Calu3 (cell line): ENCODE measurements at places on chromosomes 2 and 18. TPM values are rescaled to one million over a fixed set of nuclear protein-coding genes. Genes with fewer than 3 reads are reported as not detected.

- no peak for DNase-seq
Observed at GRCh38 chr18:77071061-77071460, 61.5 kb downstream of the MBP start.

DNA sequence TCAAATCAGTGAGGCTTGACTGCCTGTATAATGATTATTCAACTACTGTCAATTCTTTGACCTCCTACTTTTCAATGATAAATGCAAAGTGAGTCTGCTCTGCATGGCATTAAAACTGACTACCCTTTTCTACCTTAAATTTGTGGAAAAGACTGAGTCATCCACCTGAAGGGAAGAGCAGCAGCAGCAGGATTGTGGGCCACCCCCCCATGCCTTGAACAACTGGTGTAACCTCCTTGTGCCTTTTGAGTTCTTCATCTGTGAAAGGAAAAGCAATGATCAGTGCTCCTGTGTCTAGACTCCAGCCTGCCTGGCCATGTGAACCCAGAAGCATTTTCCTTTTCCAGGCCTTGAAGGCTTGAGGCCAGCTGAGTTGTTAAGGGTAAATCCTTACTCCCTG lies 102.9 kb downstream of the OSR1 start:
- DNase-seq = no peak

- no peak for DNase-seq
Observed at GRCh38 chr2:10253596-10254372, 48.9 kb upstream of the HPCAL1 start.

DNA sequence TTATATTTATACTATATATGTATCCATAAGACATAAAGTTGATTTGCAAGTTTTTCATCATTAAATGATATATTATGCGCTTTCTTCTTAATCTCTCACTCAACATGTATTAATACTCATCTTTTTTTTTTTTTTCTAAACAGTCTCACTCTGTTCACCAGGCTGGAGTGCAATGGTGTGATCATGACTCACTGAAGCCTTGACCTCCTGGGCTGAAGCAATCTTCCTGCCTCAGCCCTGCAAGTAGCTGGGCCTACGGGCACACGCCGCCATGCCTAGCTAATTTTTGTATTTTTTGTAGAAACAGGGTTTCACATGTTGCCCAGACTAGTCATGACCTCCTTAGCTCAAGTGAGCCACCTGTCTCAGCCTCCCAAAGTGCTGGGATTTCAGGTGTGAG lies 51.4 kb upstream of the MAP4K3 start:
- peak; percentile 63 for DNase-seq

NCKAP5 gene
- 1.2 and 2.2 TPM in 2 replicates for total RNA-seq

- DNase-seq = no peak
Observed at GRCh38 chr2:182910965-182911364, 44.5 kb upstream of the FRZB start.

- DNase-seq = peak; percentile 36
Observed at GRCh38 chr2:197498937-197499593, 575 bp downstream of the HSPD1 start.

GRCh38 chr2:170723446-170723958 lies 8.4 kb downstream of the SP5 start:
- no peak for DNase-seq

ERICH2 gene
- 1.2 and 2.4 TPM in 2 replicates for total RNA-seq

GRCh38 chr2:206259376-206260187 lies 14.9 kb upstream of the ZDBF2 start:
- no peak for DNase-seq

CSRNP3 gene
- total RNA-seq = 0.86 and 1.8 TPM in 2 replicates

DNA sequence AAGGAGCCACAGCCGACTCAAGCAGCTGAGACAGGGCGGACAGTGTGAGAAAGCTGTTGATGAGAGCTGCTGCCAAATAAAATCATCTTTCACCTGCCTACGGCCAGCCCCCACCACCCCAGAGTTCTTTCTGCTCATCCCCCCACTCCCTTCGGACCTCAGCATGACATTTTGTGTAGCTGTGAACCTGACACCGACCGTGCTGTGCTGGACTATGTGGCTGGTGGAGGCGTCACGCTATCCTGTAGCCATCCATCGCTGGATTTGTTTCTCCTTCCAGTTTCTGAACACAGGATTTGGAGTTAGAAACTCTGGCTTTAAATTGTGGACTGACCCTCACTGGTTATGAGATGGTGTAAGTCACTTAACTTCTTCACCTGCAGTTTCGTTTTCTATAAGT lies 317.3 kb downstream of the DCDC2C start:
- no peak for DNase-seq

- DNase-seq = no peak
Observed at GRCh38 chr2:239508261-239508660, 107.4 kb upstream of the HDAC4 start.

ASB1 gene
- 64.2 and 71.6 TPM in 2 replicates for total RNA-seq

DNA sequence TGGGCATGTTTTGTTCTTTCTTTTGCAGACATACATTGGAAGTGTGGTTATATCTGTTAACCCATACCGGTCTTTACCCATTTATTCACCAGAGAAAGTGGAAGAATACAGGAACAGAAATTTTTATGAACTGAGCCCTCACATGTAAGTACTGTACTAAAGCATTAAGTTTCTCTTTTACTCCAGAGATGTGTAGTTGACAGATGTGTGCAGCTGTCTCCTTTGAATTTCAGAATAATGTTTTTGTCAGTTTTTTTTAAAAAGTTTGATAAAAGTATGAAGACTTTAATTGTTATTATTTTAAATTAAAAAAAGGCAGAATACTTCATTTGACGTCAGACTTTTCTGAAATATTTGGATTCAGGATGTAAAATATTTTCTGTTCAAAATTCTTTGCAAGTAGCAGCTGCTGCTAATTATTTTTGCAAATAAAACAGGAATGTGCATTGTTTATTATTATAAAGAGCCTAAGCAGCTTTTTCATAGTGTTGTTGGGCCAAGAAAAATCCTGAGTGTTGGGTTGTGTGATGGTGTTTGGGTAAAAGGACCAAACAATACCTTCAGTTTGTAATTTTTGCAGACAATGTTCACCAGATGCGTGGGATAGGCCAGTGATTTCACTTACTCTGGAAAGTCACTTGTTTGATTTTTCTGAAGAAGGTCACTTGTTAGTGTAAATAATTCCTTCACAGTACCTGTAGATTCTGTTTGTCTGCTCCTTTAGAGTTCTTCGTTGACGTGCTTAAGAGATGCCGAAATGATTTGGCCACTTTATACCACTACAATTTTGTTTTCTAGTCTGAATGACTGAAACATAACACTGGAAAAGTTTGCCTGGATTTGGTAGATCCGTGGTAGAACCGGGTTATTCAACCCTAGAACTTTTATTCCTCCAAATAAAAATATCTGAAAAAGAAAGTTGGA lies 51.1 kb downstream of the MYO1B start:
- no peak for DNase-seq

TGIF1 gene
- total RNA-seq = 129 and 139 TPM in 2 replicates

LOXL3 gene
- total RNA-seq = 0.93 and 1.2 TPM in 2 replicates

- DNase-seq = no peak
Observed at GRCh38 chr2:217950401-217950871, 52.4 kb downstream of the TNS1 start.

DNA sequence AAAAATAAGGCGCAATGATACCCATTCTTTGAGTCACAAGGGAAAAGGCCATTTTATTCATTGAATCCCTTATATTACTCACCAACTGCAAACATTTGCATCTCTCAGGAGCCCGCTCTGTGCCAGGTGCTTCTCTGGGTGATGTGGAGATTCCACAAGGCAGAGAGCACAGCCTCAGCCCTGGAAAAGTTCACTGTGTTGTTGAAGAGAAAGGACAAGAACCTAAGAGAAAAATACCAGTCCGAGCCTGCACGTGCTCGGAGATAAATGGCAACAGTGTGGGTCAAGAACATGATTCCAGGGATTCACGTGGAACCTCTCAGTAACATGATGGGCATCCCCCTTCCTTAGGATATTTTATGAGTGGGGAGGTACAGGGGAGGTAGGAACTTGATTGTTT lies 11.8 kb downstream of the GNAL start:
- no peak for DNase-seq

GRCh38 chr18:10202845-10203321 lies 251.6 kb upstream of the APCDD1 start:
- DNase-seq = no peak

DNA sequence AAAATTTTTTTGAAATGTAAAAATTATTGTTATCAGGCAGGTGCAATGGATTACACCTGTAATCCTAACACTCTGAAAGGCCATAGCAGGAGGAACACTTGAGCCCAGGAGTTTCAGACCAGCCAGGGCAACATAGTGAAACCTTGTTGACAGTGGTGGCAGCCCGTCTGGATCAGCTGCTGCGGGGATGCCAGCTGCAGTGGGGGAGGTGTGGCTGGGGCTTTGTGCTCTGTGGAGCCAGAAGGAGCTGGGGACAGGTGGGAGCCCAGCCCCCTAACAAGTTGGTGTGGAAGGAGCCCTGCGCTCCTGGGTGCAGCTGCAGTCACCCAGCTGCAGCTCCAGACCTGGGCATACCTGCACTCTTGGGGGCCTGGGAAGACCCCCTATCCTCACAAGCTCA lies 182.4 kb upstream of the MC4R start:
- DNase-seq = no peak

GRCh38 chr18:34131006-34131405 lies 93.7 kb downstream of the NOL4 start:
- no peak for DNase-seq

DNA sequence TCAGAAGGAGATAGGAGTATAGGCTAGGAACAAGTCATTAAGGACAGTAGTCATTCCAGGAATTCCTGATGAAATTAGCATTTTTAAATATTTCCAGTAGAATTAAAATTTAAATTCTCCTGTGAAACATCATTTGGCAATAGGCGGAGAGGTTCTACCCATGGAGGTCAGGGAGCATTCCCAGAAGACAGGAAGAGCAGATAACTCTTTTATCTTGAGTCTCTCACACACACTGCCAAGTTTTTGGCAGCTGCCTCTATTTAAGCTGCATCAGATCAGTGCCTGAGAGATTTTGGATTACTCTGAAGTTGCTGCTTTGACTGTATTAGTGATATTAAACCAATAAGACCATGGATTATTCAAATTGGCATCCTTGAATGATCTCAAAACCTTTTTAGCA lies 714.7 kb downstream of the EPHA4 start:
- DNase-seq = no peak

- DNase-seq = peak; percentile 47
Observed at GRCh38 chr2:26316041-26316440, 29.9 kb upstream of the SELENOI start.

RNF103 gene
- 33.3 and 34.1 TPM in 2 replicates for total RNA-seq

DNA sequence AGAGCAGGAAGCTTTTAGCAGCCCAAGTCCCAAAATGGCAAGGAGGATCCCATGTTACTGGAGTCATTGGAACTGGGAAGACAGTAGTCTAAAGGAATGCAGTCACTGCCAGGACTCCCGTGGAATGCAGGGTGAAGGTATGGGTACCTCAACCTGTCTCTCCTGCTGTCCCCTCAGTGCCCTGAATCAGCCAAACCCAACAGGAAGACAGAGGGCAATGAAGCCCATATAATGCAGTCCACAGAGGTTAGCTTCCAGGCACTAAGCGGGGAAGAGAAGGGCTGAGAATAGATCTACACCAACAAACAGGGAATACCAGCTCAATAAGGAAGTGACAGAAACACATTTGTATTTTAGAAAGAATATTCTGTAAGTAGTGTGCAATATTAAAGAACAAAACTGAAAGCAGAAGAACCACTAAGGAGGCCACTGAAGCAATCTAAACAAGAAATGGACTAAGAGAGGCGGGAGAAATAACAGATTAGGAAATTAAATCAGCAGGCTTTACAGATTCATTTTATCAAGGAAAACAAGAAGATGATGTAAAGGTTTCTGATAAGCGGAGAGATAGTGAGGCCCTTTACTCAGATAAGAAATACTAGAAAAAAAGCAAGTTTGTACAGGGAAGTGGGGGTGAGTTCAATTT lies 8.3 kb downstream of the NEMP2 start:
- DNase-seq = no peak

- no peak for DNase-seq
Observed at GRCh38 chr2:135701442-135701841, 40.2 kb upstream of the UBXN4 start.

DNA sequence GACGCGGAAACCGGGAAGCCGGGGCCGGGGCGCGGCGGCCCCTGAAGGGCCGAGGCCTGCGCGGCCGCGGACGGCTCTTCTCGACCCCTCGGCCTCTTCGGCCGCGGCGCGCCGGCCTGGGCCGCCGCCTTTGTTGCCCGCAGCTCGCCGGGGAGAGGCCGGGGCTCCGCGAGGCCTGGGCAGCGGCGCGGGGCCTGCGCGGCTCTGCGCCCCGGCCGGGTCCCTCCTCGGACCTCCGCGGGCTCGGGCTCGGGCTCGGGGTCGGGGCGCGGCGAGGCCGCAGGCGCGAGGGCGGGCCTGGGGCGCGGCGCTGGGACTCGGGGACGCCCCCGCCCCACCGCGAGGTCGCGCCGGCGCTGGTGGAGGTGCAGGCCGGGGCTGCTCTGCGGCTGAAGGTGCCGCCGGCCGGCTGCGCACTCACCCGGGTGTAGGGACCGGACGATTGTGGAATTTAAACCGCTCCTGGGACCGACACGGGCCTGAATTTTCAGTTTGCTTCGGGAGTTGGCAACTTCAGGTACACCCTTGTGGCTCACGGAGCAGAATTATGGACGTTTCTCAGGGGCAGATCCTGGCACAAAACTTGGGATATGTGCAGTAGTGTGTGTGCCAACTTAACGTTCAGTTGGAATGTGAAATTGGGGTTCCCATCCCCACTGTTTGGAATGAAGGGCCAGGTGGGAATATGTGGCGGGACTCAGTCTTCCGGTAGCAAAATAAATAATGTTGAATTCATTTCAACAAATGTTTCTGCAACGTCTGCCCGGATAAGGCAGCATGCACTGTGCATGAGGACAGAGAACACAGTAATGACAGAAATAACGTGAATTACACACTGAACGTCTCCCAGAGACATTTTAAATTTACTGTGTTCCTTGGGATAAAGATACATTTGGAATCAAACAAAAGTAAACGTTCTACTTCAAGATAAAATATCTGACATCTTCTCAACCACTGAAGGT lies 787 bp downstream of the SOCS6 start:
- DNase-seq = peak; percentile 44

DNA sequence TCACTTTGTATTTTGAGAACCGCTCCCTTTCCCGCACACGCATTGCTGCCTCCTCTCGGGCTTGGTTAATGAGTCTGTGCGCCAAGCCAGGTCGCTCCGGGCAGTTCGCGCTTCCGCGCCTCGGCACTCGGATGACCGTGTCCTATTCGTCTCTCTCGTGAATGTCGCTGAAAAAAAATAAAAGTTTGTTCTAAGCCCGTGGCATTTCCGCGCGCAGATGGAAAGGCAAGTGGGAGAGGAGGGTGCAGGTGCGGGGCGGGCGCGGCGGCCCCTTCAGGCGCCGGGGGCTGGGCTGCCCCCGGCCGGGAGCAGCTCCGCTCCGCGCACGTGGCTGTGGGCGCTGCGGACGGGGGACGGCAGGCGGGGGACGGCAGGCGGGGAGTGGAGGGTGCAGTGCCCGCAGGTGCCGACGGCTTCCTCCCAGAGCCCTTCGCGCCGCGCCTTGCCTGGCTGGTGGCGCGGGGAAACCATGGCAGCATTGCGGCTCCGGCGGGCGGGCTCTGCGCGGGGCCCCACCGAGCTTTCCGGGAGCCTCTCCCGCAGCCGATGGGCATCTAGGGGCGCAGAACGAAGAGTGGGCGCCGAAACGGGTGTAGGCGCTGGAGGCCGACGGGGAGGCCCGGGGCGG lies 159.6 kb upstream of the SIX2 start:
- peak; percentile 29 for DNase-seq
